ENCODE measurements at places on chromosomes 7 and 10. TPM values are rescaled to one million over a fixed set of nuclear protein-coding genes. Genes with fewer than 3 reads are reported as not detected.

ZNF277 gene
- total RNA-seq = 31.9 TPM

- no peaks in the 10 kb centered on the region for H3K27me3 ChIP-seq
- peak overlapping the region; percentile 8 for H3K27ac ChIP-seq
- H3K4me1 ChIP-seq = peaks cover 42% of the 10 kb centered on the region
- DNase-seq = peak; percentile 34
Observed at GRCh38 chr10:62506371-62506770, 132.2 kb downstream of the ZNF365 start.

DNA sequence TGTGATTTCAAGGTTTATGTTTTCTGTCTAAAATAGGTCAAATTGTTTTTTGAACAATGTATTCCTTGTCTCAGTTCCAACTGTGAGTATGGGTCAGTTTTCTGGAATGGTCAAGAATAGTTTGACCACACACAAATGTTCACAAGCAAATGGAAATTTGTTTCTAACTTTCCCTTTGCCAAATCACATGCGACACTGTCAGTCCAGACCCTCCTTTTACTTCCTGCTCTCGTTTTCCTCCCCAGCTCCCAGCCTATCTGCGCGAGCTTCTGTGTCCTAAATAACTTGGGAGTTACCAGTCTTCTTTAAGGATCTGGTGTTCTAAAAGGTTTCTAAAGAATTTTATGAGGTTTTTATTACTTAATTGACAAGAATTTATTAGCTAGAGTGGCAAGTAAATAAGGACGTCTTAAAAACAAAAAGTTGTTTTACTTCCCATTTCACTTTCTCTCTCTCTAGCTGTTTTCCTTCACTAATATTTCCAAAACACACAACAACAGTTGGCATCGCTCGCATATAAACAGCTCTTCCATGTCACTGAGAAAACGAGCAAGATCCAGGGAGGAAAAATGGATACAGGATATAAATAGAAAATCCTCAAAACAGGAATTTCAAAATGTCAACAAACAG lies 266.1 kb upstream of the KLF6 start:
- H3K36me3 ChIP-seq = no peaks in the 10 kb centered on the region
- no peaks in the 10 kb centered on the region for H3K27me3 ChIP-seq
- H3K4me1 ChIP-seq = no peaks in the 10 kb centered on the region
- H3K27ac ChIP-seq = no peak overlapping the region
- H3K4me3 ChIP-seq = no peak overlapping the region

- H3K27me3 ChIP-seq = no peaks in the 10 kb centered on the region
- no peak overlapping the region for H3K4me3 ChIP-seq
- no peak for DNase-seq
- H3K4me1 ChIP-seq = no peaks in the 10 kb centered on the region
- no peak overlapping the region for H3K27ac ChIP-seq
- H3K36me3 ChIP-seq = no peaks in the 10 kb centered on the region
Observed at GRCh38 chr10:30759423-30759822, 129.9 kb upstream of the LYZL2 start.

- DNase-seq = no peak
- H3K36me3 ChIP-seq = no peaks in the 10 kb centered on the region
- no peak overlapping the region for H3K4me3 ChIP-seq
- no peak overlapping the region for H3K27ac ChIP-seq
Observed at GRCh38 chr7:10455936-10456335, 517.7 kb upstream of the PHF14 start.

Data from neural progenitor cell (in vitro differentiated cells).